ENCODE measurements at places on chromosomes 3 and 15.

DNA sequence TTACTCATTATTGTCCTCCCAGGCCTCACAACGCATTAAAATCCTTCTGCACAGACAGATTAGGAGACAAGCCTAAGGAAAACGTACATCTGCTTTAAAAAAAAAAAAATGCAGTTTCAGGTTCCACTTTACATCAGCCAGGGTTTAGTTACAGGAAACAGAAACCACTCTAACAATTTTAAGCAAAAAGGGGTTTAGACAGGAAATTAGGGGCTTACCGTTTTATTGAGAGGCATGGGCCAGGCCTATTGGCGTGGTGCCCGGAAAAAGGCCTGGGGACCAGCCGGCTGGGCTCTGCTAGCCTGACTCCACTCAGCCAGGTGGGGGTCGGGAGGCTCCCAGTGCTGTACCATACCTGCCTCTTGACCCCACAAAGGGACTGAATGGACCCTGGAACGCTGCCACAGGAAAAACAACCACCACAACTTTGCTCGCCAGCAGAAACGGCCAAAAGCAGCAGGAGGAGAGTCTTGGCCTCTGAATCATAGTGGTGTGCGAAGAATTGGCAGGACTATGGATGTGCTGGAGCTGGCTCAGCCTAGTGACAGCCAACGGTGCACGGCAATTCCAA, 124.3 kb downstream of the CHSY1 start:
- peak; percentile 77 for DNase-seq

- DNase-seq = no peak
Measured at GRCh38 chr3:82636177-82636576, 874.7 kb upstream of the GBE1 start.

DNA sequence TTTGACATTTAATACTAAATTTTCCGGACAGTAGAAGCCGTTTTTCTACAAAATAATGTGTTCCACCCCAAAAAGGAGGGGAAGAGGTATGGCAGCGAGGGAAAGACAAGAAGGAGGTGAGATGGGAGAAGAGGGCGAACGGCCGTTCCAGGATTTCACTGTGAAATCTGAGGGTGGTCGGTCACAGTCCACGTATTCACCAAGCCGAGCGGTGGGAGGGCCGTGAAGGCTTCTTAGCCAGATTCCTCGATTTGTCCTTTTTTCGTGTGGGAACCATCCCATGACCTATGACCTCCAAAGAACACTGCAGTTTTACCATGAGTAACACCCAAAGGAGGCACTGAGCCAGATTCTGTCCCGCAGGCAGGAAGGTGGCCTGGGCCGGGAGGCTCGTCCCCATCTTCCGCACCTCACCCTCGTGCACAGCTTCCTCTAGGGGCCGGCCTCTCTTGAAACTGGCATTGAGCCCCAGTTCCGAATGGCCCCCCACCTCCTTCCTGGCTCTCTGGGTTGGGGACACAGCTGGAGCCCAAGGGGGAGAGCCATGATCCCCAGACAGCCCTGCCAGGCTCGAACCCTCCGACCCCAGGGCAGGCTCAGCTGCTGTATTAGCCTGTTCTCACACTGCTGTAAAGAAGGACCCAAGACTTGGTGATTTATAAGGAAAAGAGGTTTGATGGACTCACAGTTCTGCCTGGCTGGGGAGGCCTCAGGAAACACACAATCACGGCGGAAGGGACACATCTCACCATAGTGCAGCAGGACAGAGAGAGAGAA, 23.7 kb downstream of the XXYLT1 start:
- DNase-seq = no peak

DNA sequence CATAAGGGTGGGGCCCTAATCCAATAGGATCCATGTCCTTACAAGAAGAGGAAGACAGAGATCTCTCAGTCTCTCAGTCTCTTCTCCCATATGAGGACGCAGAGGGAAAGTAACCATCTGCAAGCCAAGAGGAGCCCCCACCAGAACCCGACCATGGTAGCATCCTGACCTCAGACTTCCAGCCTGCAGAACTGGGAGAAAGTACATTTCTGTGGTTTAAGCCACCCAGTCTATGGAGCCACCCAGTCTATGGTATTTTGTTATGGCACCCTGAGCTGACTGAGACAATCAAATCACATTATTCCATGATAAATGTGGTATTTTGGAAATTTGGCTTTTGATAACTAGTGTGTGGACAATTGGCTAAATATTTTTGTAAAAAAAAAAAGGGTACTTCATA, 101.5 kb upstream of the TMC3 start:
- no peak for DNase-seq

DNA sequence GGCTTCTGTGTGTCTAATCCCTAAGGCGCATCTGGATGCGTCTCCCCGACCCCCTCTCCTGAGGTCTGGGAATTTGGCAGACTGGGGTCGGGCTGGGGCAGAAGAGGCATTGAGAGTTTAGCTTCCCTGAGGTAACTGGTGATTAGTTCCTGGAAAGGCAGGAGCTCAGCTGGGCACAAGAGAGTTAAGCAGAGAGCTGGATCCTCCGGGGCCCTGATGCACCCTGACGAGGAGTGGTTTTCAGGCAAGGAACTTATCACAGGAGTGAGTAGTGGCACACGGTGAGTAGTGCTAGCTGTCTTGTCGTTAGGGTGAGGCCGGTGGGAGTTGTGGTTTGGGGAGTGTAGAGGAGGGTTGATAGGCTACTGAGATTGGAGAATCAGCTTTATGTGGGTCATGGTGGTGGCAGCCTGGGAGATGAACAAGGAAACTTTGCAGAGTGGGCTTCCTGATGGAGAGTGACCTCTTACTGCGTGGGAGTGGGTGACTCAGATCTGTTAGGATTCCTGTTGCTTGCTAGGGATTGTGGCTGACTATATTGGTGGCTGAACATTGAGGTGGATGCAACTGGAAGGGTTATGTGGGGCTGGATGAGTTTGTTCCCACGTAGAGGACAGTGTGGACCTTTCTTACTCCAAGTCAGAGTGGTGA, 897 bp downstream of the RAD54L2 start:
- peak; percentile 7 for DNase-seq
